ENCODE measurements at places on chromosomes 6 and 20.
A peak's percentile ranks its signal among the peaks of the same experiment; 100 is the strongest.

DNA sequence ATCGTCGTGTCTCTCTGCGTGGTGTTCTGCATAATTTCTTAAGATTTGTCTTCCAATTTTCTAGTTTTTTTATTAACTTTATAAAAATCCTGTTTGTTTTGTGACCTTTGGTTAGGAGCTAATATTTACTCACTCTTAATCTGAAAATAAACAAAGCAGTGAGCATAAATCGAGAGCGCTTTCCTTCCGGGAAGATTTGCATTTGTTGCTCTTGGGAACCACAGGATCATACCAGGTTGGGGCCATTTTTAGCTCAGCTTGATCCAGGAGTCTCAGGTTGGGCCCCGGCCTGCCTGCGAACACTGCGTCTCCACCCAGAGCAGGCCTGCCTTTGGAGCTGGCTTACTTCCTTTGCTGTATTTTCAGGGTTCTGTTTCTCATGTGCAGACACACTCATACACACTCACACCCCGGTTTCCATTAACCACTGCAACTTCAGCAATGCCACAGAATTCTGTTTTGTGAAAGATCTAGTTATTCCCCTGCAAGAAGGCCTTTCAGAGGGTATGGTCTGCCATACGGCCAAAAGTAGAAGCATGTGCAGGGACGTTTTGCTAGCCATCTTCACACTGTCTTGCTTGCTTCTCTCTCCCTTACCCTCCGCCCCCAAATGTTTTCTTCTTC lies 17.3 kb downstream of the BPHL start:
- no peaks in the 10 kb centered on the region for H3K27me3 ChIP-seq
- DNase-seq = no peak
- H3K4me1 ChIP-seq = peaks cover 16% of the 10 kb centered on the region
- no peak overlapping the region for H3K27ac ChIP-seq
- peaks cover 12% of the 10 kb centered on the region for H3K36me3 ChIP-seq
- H3K4me3 ChIP-seq = no peak overlapping the region

DNA sequence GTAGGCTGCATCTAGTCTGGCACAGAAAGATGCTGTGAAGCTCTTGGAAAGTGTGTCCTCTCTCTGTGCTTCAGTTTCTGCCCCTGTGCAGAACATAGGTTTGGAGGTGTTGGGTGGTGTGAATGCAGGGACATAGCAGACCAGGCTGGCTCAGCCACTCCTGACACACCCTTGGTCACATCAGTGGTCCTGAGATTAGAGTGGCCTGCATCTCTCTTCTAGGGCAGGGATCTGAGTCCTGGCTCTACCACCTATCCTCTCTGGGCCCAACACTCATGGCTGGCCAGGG lies 10.1 kb upstream of the TLDC2 start:
- H3K27ac ChIP-seq = no peak overlapping the region
- no peaks in the 10 kb centered on the region for H3K36me3 ChIP-seq
- H3K4me1 ChIP-seq = peaks cover 22% of the 10 kb centered on the region
- no peaks in the 10 kb centered on the region for H3K27me3 ChIP-seq
- DNase-seq = peak; percentile 64

DNA sequence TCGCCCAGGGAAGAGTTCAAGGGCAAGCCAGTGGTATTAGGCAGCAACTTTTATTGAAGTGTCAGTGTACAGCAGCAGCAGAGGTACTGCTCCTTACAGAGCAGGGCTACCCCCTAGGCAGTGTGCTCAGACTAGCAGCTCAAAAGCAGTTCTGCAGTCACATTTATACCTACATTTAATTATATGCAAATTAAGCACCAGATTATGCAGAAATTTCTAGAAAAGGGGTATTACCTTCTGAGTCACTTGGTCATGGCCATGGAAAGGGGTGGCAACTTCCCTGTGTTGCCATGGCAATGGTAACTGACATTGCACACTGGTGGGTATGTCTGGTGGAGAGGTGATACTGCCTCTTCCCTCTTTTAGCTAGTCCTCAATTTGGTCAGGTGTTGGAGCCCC lies 2.1 kb upstream of the ZKSCAN4 start:
- DNase-seq = no peak
- no peaks in the 10 kb centered on the region for H3K27me3 ChIP-seq
- H3K36me3 ChIP-seq = no peaks in the 10 kb centered on the region
- H3K27ac ChIP-seq = no peak overlapping the region
- peaks cover 13% of the 10 kb centered on the region for H3K4me1 ChIP-seq

DNA sequence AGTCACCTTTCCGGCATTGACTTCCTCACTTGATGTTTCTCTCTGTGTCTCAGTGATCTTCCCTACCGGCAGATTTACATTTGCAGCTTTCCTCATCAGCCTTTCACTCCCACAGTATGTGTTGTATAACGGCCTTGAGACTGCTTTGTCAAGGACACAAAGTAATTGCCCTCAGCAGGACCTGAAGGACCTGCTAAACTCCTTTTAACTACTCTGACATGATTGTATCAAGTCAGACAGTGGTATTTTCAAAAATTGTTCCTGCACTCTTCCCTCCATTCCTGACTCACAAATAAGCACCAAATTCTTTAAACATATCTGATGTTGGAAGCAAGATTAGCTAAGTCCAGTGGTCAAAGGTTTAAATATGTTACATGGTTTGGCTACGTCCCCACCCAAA lies 62.4 kb downstream of the PDE10A start:
- H3K27ac ChIP-seq = no peak overlapping the region
- no peak overlapping the region for H3K4me3 ChIP-seq
- H3K36me3 ChIP-seq = no peaks in the 10 kb centered on the region

GRCh38 chr20:21167261-21167660 lies 41.4 kb downstream of the KIZ start:
- no peaks in the 10 kb centered on the region for H3K27me3 ChIP-seq
- no peak overlapping the region for H3K27ac ChIP-seq
- no peak for DNase-seq
- no peaks in the 10 kb centered on the region for H3K4me1 ChIP-seq
